Ascending aorta (tissue), 2 donors: ENCODE measurements at places on chromosomes 7 and 10.

DNA sequence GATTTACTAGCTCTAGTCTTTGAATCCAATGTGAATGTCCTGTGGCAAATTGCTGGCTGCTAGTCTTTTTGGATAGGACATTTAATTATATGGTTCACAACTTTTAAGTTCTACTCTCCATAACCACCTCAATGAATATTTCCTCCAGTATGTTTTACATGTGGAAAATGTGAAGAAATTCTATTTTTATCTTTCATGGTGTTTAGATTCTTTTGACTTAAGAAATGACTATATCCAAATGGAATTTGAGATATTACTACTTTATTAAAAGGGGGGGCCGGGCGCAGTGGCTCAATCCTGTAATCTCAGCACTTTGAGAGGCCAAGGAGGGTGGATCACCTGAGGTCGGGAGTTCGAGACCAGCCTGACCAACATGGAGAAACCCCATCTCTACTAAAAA is 202.0 kb downstream of the ARL4A start:
- no peaks in the 10 kb centered on the region for H3K36me3 ChIP-seq
- H3K4me1 ChIP-seq: no peaks in the 10 kb centered on the region
- H3K27me3 ChIP-seq: no peaks in the 10 kb centered on the region
- DNase-seq: no peak
- H3K27ac ChIP-seq: no peak overlapping the region

GRCh38 chr10:12980713-12981306 is 20.7 kb downstream of the CCDC3 start:
- H3K36me3 ChIP-seq: no peaks in the 10 kb centered on the region
- peak; percentile 34 for DNase-seq
- H3K4me3 ChIP-seq: no peak overlapping the region
- no peak overlapping the region for H3K27ac ChIP-seq
- H3K4me1 ChIP-seq: peaks cover 22% of the 10 kb centered on the region
- no peaks in the 10 kb centered on the region for H3K27me3 ChIP-seq

DNA sequence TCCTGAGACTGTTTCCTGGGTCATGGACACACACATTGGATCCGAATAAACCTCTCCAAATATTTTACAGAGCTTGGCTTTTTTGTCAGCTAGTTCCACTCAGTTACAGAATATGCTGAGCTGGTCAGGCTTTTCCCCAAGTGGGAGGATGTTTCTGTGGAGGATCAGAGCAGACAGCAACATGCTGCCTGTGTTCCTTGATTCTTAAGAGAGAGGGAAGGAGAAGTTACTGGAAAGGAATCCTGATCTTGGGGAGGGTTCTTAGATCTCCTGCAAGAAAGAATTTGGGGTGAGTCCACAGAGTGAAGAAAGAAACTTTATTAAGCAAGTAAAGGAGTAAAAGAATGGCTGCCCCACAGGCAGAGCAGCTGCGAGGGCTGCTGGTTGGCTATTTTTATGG is 76.8 kb upstream of the RPA3 start:
- H3K27ac ChIP-seq: no peak overlapping the region
- H3K36me3 ChIP-seq: no peaks in the 10 kb centered on the region
- H3K27me3 ChIP-seq: no peaks in the 10 kb centered on the region
- H3K4me1 ChIP-seq: no peaks in the 10 kb centered on the region
- DNase-seq: no peak

GRCh38 chr10:107692072-107692471 is 527.6 kb upstream of the SORCS1 start:
- H3K36me3 ChIP-seq: no peaks in the 10 kb centered on the region
- H3K4me3 ChIP-seq: no peak overlapping the region
- H3K27ac ChIP-seq: no peak overlapping the region
- H3K27me3 ChIP-seq: no peaks in the 10 kb centered on the region
- H3K4me1 ChIP-seq: no peaks in the 10 kb centered on the region
- no peak for DNase-seq

DNA sequence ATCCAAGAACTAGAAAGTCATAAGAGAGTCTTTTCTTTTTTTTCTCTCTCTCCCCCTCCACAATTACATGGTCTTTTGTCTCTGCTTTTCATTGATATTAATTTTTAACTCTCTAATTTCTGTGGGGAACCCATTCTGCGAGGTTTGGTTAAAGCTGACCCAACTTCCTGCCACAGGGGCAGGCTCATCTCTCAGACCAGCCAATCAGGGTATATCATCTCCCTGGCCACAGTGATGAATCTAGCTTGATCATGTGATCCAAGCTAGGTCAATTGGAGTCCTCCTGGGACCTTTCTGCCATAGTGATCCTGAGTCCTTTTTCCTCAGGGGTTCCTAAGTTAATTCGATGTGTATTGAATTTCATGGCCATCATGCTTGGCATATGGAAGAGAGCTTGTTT is 38.0 kb upstream of the TRUB1 start:
- DNase-seq: no peak
- H3K27me3 ChIP-seq: no peaks in the 10 kb centered on the region
- H3K4me1 ChIP-seq: no peaks in the 10 kb centered on the region
- no peaks in the 10 kb centered on the region for H3K36me3 ChIP-seq

- no peak overlapping the region for H3K4me3 ChIP-seq
- no peaks in the 10 kb centered on the region for H3K27me3 ChIP-seq
- no peaks in the 10 kb centered on the region for H3K4me1 ChIP-seq
- H3K36me3 ChIP-seq: no peaks in the 10 kb centered on the region
Observed at GRCh38 chr7:158020706-158021095, 566.9 kb downstream of the PTPRN2 start.
